A549 treated with AZD2906 at 1 μM for 4 hours (cell line): ENCODE measurements at places on chromosomes 11 and 22. TPM values are rescaled to one million over a fixed set of nuclear protein-coding genes. Genes with fewer than 3 reads are reported as not detected.

The TIMP3 gene
- 1.00 to 1.5 TPM (median 1.2 TPM) in 5 replicates for total RNA-seq

The BDNF gene
- 7.3 to 9.7 TPM (median 8.3 TPM) in 5 replicates for total RNA-seq

The C11orf87 gene
- total RNA-seq: 0.01 to 0.02 TPM (median 0.01 TPM) in 4 of 5 replicates, not detected in the other

The TUB gene
- 4.6 to 6.7 TPM (median 6.0 TPM) in 5 replicates for total RNA-seq

The FLRT1 gene
- total RNA-seq: 0.05 to 0.07 TPM (median 0.06 TPM) in 4 of 5 replicates, not detected in the other

The SPTBN2 gene
- 8.0 to 11.4 TPM (median 8.7 TPM) in 5 replicates for total RNA-seq

The SLC1A2 gene
- total RNA-seq: 0.07 to 0.28 TPM (median 0.08 TPM) in 5 replicates

The ASRGL1 gene
- total RNA-seq: 10.4 to 15.5 TPM (median 13.7 TPM) in 5 replicates

The SPECC1L gene
- 13.4 to 18.0 TPM (median 15.2 TPM) in 5 replicates for total RNA-seq

The NAALAD2 gene
- total RNA-seq: 0.02 TPM in 1 of 5 replicates, not detected in the others
